ENCODE measurements at places on chromosomes 6 and 20. TPM values are rescaled to one million over a fixed set of nuclear protein-coding genes. Genes with fewer than 3 reads are reported as not detected.

DEFB126 gene
- not detected for total RNA-seq

PPP1R14C gene
- 0.05 TPM for total RNA-seq

POPDC3 gene
- not detected for total RNA-seq

HTR1B gene
- 0.08 TPM for total RNA-seq

RBPJL gene
- not detected for total RNA-seq

SGK2 gene
- total RNA-seq = 33.8 TPM

PM20D2 gene
- 12.4 TPM for total RNA-seq

LIN28B gene
- 2.8 TPM for total RNA-seq

- no peaks in the 10 kb centered on the region for H3K27me3 ChIP-seq
- H3K27ac ChIP-seq = no peak overlapping the region
- no peaks in the 10 kb centered on the region for H3K36me3 ChIP-seq
- no peak for DNase-seq
- no peaks in the 10 kb centered on the region for H3K4me1 ChIP-seq
Observed at GRCh38 chr6:114783083-114783482, 440.3 kb upstream of the HS3ST5 start.

DNA sequence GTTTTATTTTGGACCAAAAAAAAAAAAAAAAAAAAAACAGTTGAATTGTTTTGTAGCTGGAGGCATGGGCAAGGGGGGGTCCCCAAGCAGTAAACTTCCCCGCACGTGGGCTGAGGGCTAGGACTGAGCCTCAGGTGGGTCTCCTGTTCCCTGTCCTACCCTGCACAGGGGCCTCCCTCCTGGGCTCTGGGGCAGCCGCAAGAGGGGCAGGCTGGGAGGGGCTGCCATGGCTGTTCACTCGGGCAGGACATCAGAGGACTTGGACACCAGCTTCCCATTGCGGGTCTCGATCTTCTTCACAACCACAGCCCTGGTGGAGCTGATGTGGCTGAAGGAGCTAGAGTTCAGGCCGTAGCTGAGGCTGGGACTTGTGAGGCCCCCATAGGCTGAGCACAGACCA, 21.1 kb downstream of the SGK1 start:
- no peak overlapping the region for H3K4me3 ChIP-seq
- no peaks in the 10 kb centered on the region for H3K27me3 ChIP-seq
- no peak overlapping the region for H3K27ac ChIP-seq
- H3K4me1 ChIP-seq = no peaks in the 10 kb centered on the region

- no peak overlapping the region for H3K4me3 ChIP-seq
- H3K27me3 ChIP-seq = no peaks in the 10 kb centered on the region
- H3K36me3 ChIP-seq = no peaks in the 10 kb centered on the region
- no peak overlapping the region for H3K27ac ChIP-seq
- DNase-seq = no peak
Observed at GRCh38 chr6:149913085-149913484, 9.8 kb downstream of the RAET1G start.

GRCh38 chr6:84093441-84094435, 60.2 kb downstream of the MRAP2 start:
- no peaks in the 10 kb centered on the region for H3K4me1 ChIP-seq
- DNase-seq = no peak
- H3K36me3 ChIP-seq = no peaks in the 10 kb centered on the region
- H3K27ac ChIP-seq = no peak overlapping the region

DNA sequence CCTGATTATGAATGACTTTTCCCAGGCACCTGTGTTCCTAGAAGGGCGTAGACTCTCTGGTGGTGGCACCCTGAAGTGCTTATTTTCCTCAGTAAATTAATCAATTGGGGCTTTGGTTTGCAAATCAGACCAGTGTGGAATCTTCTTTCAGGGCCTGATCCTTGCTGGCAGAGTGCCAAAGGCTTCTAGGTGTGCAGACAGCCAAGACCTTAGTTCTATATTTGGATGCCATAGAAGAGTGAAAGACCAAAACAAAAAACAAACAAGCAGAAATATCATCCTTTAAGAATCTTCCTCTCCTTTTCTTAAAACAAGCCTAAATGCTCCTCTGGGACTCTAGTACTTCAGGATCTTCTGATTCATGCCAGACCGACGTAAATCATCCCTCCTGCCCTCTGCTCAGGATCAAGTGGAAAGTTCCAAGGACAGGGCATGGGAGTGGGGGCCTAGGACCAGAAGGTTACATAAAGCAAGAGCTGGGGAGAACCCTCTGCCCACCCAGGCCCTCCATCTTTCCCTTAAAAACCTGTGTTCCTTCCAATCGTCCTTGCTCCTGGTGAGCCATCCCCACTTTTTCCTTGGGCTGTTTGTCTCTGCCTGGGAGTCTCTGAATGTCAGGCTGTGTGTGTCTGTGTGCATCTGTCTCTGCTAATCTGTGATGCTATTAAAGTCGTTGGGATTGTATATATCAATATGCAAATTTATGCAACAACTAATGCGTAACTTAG, 70.5 kb upstream of the MYLIP start:
- H3K27me3 ChIP-seq = no peaks in the 10 kb centered on the region
- H3K4me1 ChIP-seq = no peaks in the 10 kb centered on the region
- H3K36me3 ChIP-seq = no peaks in the 10 kb centered on the region
- no peak for DNase-seq
- H3K27ac ChIP-seq = no peak overlapping the region
- no peak overlapping the region for H3K4me3 ChIP-seq

GRCh38 chr6:67802771-67803170, 832.3 kb upstream of the ADGRB3 start:
- H3K36me3 ChIP-seq = no peaks in the 10 kb centered on the region
- no peak for DNase-seq
- H3K27me3 ChIP-seq = no peaks in the 10 kb centered on the region
- H3K27ac ChIP-seq = no peak overlapping the region
- no peaks in the 10 kb centered on the region for H3K4me1 ChIP-seq
- no peak overlapping the region for H3K4me3 ChIP-seq

DNA sequence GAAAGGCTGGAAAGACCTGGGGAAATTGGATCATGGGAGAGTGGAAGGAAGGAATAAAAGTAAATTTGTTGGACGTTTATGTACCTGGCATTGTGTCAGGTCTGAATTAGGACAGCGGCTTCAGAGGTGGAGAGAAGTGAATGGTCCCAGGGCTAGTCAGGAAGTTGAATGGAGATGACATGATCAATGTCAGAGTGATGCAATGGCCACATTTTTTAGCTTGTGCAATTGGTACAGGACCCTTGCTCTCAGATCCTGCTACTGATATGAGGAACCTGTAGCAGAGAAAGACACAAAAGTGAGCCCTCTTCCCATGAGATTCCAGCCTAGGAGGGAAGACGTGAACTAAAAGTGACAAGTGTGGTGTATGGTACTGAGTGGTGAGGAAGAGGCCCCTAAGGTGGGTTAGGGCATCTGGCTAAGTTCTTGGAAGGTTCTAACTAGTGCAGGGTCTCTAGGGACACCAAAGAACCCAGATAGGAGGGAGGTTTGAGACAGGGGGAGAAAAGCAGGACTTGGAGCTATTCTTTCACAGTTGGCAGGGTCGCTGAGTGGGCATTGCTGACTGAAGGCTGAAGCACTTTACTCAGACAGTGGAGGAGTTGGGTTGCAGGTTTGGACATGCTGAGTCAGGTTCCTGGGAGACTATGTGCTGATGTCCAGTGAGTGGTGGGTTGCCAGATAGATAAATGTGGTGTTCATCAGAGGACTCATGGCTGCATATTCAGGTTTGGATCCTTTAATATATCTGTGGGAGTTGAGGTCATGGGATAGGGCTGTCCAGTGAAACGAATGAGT, 266.1 kb upstream of the RNF24 start:
- no peaks in the 10 kb centered on the region for H3K27me3 ChIP-seq
- H3K4me3 ChIP-seq = no peak overlapping the region
- H3K36me3 ChIP-seq = no peaks in the 10 kb centered on the region
- H3K4me1 ChIP-seq = no peaks in the 10 kb centered on the region
- no peak for DNase-seq

DNA sequence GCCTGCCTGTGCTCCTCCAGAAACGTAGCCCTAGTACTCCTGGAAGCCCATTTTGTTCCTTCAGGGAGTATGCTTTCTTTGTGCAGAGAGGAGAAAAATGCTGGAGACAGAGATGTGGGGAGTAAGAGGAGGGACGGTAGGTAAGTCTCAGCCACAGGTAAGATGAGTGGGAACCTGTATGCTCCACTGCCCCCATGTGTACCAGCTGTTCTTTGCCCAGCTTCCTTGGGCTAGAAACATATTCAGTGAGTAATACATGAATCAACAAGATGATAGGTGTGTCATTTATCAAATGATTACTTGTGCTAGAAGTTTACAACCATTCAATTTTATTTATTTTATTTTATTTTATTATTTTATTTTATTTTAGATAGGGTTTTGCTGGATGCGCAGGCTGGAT, 13.6 kb upstream of the CEP85L start:
- no peaks in the 10 kb centered on the region for H3K27me3 ChIP-seq
- no peaks in the 10 kb centered on the region for H3K36me3 ChIP-seq
- H3K4me1 ChIP-seq = no peaks in the 10 kb centered on the region
- no peak overlapping the region for H3K27ac ChIP-seq
- no peak overlapping the region for H3K4me3 ChIP-seq
- no peak for DNase-seq

DNA sequence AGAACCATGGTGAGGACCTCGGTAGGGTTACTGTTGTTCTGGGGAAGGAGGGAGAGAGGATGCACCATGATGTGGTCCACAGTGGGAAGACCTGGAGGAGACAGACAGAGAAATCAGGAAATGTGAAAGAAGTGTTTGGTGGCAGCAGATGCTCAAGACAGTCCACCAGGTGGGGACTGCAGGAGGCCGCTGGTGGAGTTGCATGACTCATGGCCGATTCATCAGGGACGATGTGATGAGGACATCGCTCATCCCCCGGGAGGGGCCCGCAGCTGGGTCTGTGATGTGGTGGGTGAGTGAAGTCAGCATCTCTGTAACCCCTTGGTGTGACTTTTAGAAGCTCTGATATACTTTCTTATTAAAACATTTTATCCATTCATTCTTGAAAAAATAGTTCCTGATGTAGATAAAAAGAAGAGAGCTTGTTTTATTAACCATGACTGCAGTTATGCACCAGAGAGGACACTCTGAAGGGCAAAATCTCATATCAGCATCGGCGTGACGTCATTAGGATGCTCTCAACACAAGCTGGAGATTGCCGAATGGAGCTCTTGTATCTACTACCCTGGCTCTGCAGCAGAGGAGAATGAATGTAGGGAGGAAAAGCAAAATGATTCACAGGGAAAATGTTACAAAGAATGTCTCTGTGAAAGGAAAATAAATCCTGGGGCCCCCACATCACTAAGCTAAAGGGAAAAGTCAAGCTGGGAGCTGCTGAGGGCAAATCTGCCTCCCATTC, 71.2 kb downstream of the RAMACL start:
- DNase-seq = no peak
- H3K36me3 ChIP-seq = no peaks in the 10 kb centered on the region
- no peaks in the 10 kb centered on the region for H3K27me3 ChIP-seq
- H3K4me3 ChIP-seq = no peak overlapping the region
- no peak overlapping the region for H3K27ac ChIP-seq
- H3K4me1 ChIP-seq = no peaks in the 10 kb centered on the region

DNA sequence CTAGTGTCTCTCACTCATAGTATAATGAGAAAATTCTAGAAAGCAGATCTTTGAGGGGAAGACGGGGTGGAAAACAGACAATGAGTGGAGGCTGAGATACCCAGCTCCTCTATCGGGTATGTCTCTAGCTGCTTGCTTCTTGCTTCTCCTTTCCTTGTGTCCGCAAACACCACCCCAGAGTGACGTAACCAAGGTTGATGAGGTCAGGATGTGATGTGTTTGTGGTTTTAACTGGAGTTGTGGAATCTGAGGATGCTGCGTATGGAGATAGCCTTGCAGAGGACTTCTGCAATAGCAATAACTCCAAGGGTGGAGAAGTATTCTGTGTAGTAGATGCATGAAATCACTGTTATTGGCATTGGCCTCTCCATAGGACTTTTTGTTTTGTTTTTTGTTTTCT, 132.7 kb upstream of the IFNGR1 start:
- no peak for DNase-seq
- no peaks in the 10 kb centered on the region for H3K36me3 ChIP-seq
- peak overlapping the region; percentile 48 for H3K27ac ChIP-seq
- peaks cover 6% of the 10 kb centered on the region for H3K4me1 ChIP-seq
- H3K27me3 ChIP-seq = no peaks in the 10 kb centered on the region

DNA sequence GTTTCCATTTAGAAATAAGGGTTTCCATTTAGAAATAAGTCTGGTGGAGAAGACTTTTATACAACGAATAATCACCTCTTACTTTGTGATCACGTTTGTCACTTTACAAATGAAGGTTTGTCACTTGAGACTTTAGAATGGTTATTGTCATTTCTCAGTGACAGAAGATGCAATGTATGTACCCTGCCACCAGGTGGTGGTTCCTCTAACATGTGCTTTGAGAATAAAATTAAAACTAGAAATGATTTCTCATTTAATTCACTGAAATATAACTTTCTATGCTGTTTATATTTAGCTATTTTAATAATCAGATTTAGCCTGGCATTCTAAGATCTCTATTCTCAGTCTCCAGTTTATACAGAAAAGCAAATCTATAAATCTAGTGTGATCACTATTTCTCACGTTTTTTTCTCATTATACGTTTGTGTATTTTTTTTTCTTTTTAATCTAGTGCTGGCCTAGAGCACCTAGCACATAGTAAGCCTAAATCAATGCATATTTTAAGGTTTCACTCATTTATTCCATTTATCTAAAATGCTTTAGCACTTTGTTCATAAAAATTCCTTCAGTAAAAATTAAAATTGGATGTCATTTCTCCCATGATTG, 57.4 kb upstream of the TFAP2D start:
- no peaks in the 10 kb centered on the region for H3K36me3 ChIP-seq
- no peak for DNase-seq
- no peak overlapping the region for H3K27ac ChIP-seq

- peaks cover 5% of the 10 kb centered on the region for H3K4me1 ChIP-seq
- DNase-seq = no peak
- no peak overlapping the region for H3K27ac ChIP-seq
- H3K27me3 ChIP-seq = no peaks in the 10 kb centered on the region
- H3K36me3 ChIP-seq = peaks cover 1% of the 10 kb centered on the region
- H3K4me3 ChIP-seq = no peak overlapping the region
Observed at GRCh38 chr20:10469056-10469455, 34.0 kb downstream of the SLX4IP start.

DNA sequence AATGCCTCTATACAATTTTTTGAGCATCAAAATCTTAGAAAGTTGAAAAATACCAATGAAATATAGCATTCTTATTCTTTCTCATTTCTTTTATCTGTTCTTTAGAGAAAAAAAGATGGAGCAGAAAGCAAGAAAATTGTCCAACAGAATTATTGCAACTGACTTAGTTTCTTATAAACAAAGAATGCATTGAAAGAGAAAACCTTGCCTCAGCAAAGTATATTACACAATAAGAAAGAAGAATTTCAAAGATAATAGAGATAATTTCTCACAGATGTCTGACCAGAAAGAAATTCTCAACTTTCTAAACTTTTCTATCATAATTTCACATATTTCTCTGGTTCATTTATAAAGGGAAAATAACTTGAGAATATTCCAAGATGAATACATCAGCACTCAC, 47.0 kb upstream of the PRND start:
- H3K4me3 ChIP-seq = no peak overlapping the region
- DNase-seq = no peak
- no peaks in the 10 kb centered on the region for H3K4me1 ChIP-seq
- H3K27ac ChIP-seq = no peak overlapping the region
- no peaks in the 10 kb centered on the region for H3K36me3 ChIP-seq
- H3K27me3 ChIP-seq = peaks cover 6% of the 10 kb centered on the region

All from liver (tissue), 10 donors.